ENCODE measurements at places on chromosomes 2 and 18.

GRCh38 chr2:38182492-38183003, 106.6 kb upstream of the CYP1B1 start:
- DNase-seq = no peak

GRCh38 chr2:88265352-88266303, 95.5 kb downstream of the THNSL2 start:
- DNase-seq = peak; percentile 4

DNA sequence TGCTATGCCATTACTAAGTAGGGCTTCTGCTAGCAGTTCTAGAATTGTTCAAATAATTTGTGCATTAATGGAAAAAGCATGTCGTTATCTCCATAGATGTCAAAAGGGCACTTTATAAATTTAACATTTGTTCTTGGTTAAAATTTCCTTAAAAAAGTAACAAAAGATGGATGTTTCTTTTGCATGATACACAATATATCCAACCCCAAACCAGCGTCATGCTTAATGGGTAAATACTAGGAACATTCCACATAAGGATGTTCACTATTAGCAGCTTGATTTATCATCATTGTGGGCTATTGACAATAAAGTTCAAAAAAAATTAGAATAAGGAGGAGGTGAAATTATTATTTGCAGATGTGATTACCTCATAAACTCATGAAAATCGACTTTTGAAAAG, 79.7 kb downstream of the GREB1L start:
- no peak for DNase-seq

DNA sequence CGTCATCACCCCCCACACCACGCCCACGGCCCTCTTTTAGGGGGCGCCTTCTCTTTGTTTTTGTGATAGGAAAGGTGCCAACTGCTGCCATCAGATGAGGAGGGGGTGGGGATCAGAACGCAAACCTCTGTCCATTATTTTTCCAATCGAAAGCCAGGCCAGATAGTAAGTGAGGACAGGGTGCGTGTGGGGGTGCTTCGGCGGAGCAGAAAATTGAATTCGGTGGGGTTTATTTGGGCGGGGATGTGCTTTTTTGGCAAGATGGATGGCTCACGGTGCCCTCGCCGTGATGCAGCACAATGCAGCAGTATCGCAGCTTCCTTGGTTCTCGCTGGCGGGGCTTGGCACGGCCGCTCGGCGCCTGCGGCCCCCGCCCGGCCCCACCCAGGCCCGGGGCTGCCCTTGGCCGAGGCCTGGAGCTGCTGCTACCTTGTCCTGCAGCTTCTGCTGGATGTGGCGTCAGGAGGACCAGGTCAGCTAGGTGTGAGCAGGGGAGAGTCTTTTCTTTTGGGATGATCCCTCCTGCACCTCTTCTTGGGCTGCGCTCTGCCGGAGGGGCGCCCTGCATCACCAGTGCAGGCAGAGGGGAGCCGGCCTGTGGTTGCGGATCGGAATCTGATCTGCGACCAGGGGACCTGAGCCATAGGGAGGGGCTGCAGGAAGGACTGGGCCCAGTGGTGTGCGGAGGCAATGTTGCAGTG, 1.3 kb downstream of the SPTBN1 start:
- DNase-seq = no peak

DNA sequence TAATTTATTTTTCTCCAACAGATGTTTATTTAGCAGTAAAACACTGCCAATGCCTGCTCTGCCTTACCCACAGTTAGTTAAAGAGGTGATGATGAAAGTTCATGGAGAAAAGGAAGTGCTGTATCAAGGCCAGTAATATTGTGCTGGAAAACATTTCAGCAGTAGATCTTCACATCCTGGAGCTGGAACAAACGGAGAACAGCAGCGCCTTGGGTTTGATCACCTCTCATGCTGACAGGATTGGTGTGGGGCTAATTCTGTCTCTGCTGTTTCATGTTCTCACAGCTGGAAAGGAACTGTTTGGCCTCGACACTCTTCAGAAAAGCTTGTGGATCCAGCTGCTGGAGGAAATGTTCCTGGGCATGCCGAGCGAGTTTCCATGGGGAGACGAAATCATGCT, 61.5 kb upstream of the RPE start:
- no peak for DNase-seq

Measured in astrocyte of the cerebellum (primary cell).